Motor neuron (in vitro differentiated cells): ENCODE measurements at places on chromosomes 4 and X. TPM values are rescaled to one million over a fixed set of nuclear protein-coding genes. Genes with fewer than 3 reads are reported as not detected.

The USP17L27 gene
- not detected in 2 replicates for total RNA-seq

The NKX3-2 gene
- 19.1 and 24.3 TPM in 2 replicates for total RNA-seq

The SFRP2 gene
- total RNA-seq: 233 and 237 TPM in 2 replicates

DNA sequence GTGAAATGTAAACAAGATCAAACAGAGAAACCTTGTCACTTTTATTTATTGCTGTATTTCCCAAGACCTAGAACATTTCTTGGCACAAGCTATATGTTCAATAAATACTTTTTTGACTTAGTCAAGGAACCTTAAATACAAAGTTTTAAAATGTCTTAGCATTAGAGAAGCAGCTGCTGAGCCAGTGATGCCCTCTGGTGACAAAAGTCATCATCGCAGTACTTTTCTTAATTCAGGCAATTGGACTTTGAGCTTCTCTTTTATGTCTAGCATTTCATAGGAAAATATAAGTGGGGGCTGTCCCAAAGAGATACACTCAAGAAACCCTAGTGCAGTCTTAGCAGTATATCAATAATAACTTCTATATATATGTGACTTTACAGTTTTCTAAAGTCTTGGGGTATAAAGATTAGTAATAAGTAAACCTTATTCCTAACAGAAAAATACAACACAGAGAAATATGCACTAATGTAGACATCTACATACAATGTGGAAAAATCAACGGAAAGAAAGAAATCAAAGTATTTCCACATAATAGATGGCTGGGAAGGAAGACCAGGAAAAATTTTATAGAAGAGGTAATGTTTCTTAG is 118.4 kb downstream of the DTHD1 start:
- peak; percentile 23 for ATAC-seq

The EXOC1L gene
- total RNA-seq: not detected in 2 replicates

GRCh38 chr4:77817304-77818072 is 1.7 kb downstream of the CNOT6L start:
- no peak for ATAC-seq

The GSX2 gene
- 0.14 TPM in 1 of 2 replicates, not detected in the other for total RNA-seq

GRCh38 chr4:5469861-5470260 is 238.5 kb downstream of the EVC2 start:
- no peak for ATAC-seq

The RAB9B gene
- total RNA-seq: 9.7 and 12.7 TPM in 2 replicates

DNA sequence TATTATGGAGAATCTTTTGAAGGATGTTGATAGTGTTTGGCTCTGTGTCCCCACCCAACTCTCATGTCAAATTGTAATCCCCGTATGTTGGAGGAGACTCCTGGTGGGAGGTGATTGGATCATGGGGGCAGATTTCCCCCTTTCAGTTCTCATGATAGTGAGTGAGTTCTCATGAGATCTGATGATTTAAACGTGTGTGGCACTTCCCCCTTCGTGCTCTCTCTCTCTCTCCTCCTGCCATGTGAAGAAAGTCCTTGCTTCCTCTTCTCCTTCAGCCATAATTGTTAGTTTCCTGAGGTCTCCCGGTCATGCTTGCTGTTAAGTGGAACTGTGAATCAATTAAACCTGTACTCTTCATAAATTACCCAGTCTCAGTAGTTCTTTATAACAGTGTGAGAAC is 166.1 kb upstream of the NUDT6 start:
- ATAC-seq: no peak

The PABPC1L2B gene
- total RNA-seq: 0.22 and 1.1 TPM in 2 replicates

The GPAT3 gene
- 1.9 and 4.3 TPM in 2 replicates for total RNA-seq

DNA sequence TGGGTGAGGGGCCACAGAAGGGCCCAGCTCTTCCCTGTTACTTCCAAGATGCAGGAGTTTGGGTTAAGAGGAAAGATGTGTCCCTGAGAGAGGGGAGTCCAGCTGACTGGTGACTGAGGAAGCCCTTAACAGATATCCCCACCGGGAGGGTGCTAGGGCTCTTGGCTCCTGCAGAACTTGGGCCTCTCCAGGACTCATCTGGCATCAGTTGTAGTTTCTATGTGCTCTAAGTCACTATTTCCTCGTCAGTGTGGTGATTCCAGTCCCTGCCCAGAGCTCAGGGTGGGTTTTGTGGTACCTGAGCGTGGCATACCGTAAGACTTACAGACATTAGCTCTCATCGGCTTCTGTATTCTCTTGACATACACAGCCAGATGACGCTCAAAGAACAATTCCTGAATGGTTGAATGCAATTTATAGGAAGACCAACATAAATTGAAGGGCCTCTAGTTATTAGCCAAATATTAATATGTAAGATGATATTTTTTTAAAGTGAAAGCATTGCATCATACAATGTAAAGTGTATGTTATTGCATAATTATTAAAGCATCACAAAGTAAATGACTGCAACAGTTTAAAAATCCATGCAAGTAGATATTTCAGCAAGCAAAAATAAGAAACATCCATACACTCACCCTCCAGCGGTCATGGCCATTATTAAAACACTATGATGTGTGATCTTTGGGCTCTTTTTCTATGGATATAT is 195.5 kb downstream of the PTTG2 start:
- ATAC-seq: no peak

The SSX2 gene
- total RNA-seq: not detected in 2 replicates

GRCh38 chr4:29153642-29154041 is 1566.5 kb upstream of the PCDH7 start:
- ATAC-seq: no peak

The NSUN7 gene
- 0.45 and 0.73 TPM in 2 replicates for total RNA-seq

DNA sequence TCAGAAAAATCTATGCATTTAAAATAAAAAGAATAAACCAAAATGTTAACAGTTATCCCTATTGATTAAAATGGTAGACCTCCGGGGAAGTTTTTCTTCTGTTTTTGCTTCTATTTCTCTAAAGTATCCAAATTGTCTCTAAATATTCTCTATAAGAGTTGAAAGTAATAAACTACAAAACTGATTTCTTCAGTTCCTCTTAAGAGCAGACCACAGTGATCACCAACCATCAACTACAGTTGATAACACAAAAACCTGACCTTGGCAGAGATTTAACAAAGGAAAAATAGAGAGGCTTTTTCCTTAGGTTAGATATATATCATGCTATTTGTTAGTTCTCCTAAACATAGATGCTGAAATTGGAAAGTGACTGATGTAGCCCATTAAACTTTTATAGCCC is 27.3 kb downstream of the DDX60 start:
- ATAC-seq: no peak

GRCh38 chr4:173001571-173001970 is 167.0 kb upstream of the GALNT7 start:
- no peak for ATAC-seq

GRCh38 chr4:165450871-165451270 is 72.1 kb downstream of the CPE start:
- no peak for ATAC-seq

GRCh38 chr4:41081847-41082246 is 132.5 kb downstream of the APBB2 start:
- ATAC-seq: no peak

The MAGEB10 gene
- total RNA-seq: not detected in 2 replicates

- no peak for ATAC-seq
Measured at GRCh38 chrX:29490606-29491005, 724.8 kb upstream of the MAGEB2 start.

DNA sequence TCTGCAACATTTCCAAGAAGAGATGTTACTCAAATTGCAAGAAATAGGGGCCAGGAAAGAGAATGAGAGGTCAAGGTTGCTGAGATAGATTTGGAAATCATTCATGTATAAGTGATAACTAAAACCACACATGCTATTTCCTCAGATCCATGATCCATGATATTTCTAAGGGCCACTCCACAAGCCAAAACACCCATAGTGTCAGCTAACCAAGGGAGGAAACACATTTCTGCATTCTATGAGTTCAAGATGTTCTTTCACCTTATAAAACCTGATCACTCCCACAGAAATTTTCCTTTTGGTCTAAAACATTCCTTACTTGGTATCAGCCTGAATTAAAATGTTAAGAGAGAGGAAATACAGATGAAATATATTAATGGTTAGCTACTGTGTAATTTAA is 47.2 kb downstream of the TBCK start:
- ATAC-seq: no peak

GRCh38 chr4:1991596-1992434 is 17.0 kb downstream of the NELFA start:
- peak; percentile 32 for ATAC-seq

- ATAC-seq: no peak
Measured at GRCh38 chr4:128255906-128256305, 31.7 kb downstream of the PGRMC2 start.

The DCAF4L1 gene
- 0.45 and 0.49 TPM in 2 replicates for total RNA-seq

DNA sequence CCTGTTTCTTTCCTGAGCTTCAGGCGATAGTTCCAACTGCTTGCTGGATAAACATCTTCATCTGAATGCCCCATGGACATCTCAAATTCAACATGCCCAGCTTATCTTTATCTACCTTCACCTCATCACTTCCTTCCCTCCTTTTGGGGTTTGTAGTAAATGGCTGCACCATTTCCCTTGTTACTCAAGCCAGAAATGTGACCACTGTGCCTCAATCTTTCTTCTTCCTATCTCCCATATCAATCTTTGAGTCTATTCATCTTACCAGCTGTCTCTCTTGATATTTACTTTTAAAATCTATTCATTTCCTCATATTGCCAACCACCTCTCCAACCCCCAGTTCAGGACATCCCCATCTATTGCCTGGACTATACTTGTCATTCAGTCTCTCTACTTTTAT is 155.4 kb downstream of the PPA2 start:
- ATAC-seq: no peak

DNA sequence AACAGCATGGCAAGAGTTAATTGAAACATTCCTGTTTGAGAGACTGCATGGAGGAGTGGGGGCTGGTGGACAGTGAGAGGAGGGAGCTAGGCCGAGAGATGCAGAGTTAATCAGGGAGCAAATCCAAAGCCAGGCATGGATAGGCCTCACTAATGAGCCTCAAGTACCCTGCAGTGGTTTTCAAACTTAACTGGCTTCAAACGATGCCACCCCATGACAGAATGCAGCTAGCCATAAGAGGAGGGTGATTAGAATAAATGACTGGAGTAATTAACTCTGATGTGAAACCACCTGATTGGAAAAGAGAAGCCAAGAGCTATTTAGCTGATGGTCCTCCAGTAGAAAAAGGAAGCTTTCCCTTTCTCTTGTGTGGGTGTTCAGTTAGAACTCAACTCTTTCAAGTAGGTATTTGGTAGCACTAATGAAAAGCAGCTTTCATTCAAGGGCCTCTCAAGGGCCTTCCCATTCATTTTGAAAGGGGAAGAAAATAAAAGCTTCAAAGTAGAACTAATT is 215.4 kb upstream of the MAB21L2 start:
- ATAC-seq: no peak

The KLHL13 gene
- 15.1 and 17.3 TPM in 2 replicates for total RNA-seq

DNA sequence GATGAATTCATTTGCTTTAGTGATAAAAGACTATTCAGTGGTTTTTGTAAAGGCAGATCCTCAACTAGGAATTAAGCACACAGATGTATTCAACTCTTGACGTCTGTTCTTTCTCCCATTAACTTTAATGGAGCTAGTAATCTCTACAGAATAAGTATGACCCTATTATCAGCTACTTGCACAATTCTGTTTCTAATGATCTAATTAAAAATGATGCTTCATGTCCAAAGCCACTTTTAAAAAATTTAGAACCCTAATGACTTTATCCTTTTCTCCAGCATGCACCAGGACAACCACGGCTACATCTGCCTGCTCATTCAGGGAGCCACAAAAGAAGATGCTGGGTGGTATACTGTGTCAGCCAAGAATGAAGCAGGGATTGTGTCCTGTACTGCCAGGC is 85.4 kb downstream of the CBR4 start:
- ATAC-seq: no peak
